ENCODE measurements at places on chromosomes 7 and 10.
A peak's percentile ranks its signal among the peaks of the same experiment; 100 is the strongest.

- DNase-seq, result no peak
Measured at GRCh38 chr10:100985336-100985735, 2.0 kb downstream of the MRPL43 start.

- DNase-seq, result peak; percentile 73
Measured at GRCh38 chr10:127485153-127485857, 63.8 kb upstream of the NPS start.

- DNase-seq, result peak; percentile 78
Measured at GRCh38 chr10:47047577-47048525, 136.6 kb downstream of the PTPN20 start.

DNA sequence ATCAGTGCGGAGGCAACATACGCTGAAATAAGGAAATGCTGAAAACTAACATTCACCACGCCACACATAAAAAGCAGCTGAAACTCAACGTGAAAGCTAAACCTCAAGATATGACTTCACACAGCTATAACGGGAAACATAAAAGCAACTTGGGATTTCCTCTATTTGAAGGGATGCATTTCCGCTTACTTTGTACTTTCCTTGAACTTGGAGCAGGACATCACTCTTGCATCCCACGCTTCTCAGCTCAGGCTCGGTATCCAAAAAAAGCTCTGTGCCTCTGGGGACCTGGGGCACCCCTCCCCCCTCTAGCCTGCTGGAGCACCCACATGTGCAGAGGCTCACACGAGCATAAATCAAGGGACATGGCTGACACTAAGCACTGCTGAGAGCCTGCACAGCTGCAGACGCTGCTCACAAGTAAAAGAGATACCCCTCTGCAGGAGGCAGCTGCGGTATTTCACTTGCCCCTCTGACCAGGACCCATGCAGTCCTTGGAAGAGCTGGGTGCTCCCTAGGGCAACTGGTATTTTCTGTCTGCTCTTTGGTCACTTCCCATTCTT is 34.2 kb downstream of the PARD3 start:
- DNase-seq, result no peak

DNA sequence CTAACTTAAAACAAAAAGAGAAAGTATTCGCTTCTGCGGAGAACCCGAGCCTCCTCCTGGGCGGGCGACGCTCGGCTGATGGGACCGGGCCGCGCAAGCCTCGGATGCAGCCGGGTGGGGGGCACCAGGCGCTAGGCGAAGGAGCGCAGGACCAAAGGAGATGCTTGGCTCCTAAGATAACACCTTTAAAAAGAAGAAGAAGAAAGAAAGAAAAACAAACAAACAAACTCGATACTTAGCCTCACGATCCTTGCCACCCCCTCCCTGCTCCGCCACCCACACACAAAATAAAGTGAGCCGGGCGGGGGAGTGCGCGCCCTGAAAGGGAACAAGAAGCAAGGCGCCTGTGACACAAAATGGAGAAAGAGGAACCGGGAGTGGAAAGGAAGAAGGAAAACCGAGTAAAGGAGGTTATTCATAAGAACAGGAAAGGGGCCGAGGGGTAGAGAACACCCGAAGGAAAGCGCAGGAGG is 34.0 kb upstream of the EBLN1 start:
- peak; percentile 65 for DNase-seq

DNA sequence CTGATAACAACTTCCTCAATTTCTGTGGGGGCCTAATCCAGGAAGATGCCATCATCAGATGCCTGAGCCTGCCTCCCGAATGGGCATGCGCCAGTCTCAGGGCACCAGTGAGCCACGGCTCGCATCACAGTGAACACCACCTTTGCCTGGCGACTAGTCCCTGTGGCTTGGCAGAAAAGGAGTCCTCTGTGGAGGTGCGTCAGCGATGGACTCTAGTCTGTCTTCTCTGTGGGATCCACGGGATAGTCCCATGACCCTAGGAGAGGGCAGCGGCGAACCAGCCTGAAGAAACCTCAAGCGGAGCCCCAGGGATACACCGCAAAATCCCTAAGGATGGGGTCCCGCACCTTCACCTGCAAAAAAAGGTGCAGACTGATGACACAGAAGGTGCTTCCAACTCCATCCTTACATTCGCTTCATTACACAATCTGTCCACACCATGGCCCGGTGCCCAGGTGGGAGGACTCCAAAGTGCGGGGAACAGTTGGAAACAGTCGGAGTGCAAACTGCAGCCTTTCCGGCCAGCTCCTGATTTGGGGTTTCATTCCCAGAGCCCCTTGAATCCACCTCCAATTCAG is 35.1 kb upstream of the ZNF273 start:
- no peak for DNase-seq

GRCh38 chr7:119724041-119724792 is 548.8 kb upstream of the KCND2 start:
- peak; percentile 25 for DNase-seq

DNA sequence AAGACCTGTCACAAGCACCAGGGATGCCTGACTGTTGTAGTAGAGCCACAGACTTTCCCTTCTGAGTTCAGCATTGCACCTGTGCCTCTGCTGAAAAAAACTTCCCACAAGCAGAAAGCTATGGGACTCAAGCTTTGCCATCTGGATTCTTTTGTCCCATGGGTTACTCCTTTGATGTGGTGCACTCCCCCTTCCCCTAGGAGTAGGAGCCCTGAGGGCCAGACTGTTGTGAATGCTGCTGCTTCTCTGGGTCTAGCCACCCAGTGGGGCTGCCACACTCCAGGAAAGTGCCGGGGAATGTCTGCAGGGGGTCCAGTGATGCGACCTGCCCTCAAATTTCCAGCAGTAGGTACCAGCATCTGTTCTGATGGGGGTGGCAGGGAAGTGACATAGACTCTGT is 11.7 kb downstream of the CASP7 start:
- DNase-seq, result no peak

GRCh38 chr7:98661607-98662006 is 44.5 kb downstream of the NPTX2 start:
- no peak for DNase-seq

DNA sequence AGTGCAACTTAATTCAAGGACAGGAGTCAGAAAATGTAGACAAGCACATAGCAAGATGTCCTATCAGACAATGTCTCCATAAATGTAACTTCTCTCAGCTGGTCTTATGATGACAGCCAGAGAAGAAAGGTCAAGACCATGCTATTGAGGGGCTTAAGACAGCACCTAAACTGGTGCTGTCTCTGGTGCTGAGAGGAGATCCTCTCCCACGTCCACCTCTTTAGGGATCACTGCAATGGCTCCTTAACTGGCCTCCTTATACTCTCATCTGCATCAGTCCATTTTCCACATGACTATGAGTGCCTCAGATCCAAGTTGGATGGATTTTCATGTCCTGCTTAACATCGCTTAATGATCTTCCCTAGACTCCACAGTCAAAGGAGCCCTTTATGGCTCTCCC is 210.6 kb downstream of the ARL4A start:
- DNase-seq, result no peak

GRCh38 chr7:81871606-81872265 is 101.9 kb upstream of the HGF start:
- no peak for DNase-seq

DNA sequence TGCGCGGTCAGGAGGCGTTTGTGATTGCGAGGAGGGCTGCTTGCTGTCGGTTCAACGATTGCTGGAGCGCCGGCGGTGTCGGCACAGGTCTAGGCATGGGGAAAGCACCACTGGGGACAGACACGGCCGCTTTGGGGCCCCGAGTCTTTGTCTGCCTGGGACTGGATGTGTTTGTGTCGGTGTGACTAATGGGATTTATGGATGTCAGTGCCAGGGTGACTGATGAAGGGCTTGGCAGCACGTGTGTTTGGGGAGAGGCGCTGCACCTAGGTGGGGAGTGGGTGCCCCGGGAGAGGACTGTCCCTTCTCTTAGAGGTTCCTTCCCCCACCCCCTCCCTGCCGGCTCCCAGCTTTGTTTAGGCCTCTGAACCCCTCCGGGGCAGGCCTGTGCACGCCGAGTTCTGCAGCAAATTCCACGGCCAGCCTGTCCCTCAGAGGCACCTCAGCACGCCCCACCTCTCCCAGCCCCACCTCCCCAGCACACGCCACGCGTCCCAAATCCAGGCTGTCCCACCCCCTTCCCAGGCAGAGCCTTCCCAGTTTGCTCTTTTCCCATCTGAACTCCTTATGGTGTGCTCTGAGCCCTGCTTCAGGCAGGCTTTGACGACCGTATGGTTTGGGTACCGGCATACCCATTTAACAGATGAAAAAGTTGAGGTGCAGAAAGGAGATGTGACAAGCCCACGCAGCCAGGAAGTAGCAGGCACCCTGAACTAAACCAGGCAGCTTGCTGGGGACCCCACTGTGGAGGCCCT is 6.4 kb upstream of the TNRC18 start:
- peak; percentile 63 for DNase-seq

- peak; percentile 17 for DNase-seq
Measured at GRCh38 chr10:47406870-47407691, 23.0 kb upstream of the ZNF488 start.

DNA sequence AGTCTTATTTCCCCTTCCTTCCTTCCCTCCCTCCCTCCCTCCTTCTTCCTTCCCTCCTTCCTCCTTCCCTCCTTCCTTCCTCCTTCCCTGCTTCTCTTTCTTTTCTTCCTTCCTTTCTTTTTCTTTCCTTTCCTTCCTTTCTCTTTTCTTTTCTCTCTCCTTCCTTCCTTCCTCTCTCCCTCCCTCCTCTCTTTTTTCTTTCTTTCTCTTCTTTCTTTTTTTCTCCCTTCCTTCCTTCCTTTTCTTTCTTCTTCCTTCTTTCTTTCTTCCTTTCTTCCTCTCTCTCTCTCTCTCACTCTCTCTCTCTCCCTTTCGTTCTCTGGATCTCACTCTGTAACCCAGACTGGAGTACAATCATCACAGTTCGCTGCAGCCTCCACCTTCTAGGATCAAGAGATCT is 6.2 kb downstream of the TMEM130 start:
- DNase-seq, result no peak

- DNase-seq, result no peak
Measured at GRCh38 chr7:101606498-101606923, 22.6 kb downstream of the MYL10 start.

- DNase-seq, result no peak
Measured at GRCh38 chr7:43844257-43844656, 25.1 kb downstream of the MRPS24 start.

DNA sequence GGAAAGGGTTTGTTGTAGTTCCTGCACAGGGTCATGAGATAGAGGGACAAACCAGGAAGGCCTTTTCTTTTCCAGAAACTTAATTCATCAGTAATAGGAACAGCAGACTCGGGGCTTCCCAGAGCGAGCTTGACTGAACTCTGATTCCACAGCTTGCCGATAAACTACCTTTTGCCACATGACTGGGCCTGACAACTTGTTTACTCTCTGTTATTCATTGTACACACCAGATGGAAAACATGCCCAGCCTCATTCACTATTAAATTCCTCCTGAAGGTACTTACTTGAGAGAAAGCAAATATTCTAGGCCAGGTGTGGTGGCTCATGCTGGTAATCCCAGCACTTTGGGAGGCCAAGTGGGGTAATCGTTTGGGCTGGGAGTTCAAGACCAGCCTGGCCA is 77.1 kb upstream of the FGFR2 start:
- DNase-seq, result no peak

- no peak for DNase-seq
Measured at GRCh38 chr7:157176771-157177170, 38.0 kb downstream of the UBE3C start.

GRCh38 chr7:115096262-115096661 is 174.4 kb downstream of the MDFIC start:
- DNase-seq, result peak; percentile 3

GRCh38 chr10:79329529-79329928 is 17.7 kb upstream of the PPIF start:
- no peak for DNase-seq

- peak; percentile 43 for DNase-seq
Measured at GRCh38 chr10:121753726-121754476, 155.7 kb upstream of the FGFR2 start.

DNA sequence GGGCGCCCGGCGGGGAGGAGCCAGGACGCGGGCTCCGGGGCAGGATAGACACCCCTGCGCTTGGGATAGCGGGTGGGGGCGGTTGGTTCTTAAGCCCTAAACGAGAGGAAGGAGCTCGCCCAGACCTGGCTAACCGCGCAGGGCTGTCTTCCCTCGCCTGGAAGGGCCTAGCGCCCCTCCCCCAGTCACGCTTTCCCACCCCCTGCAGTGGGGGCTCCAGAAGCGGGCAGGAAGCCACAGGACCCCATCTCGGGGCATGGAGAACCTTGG is 6.5 kb downstream of the SHH start:
- DNase-seq, result peak; percentile 31

GRCh38 chr10:84336406-84337090 is 8.2 kb downstream of the CCSER2 start:
- peak; percentile 31 for DNase-seq

DNA sequence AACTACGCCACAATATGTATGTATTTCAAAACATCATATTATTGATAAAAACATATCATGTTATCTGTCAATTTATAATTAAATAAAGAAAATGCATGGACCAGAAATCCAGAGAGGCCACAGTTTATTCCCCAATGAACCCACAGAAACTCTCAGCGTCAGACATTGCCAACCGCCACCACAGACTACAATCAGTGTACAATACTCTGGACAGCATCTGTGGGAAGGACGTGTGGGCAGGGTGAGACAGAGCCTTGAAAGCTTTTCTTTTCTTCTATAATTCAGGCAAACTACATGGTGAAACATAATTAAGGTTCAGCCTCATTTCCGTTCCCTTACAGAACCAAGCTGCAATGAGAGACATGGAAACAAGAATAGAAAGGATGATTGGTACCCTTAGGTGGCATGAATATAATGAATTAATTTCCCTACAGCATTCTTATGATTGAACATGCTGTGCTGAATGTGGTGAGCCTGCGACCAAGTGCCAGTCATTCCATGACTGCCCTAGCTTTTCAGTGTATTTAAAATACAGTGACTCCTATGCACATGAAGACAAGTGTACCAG is 909.3 kb downstream of the SORCS1 start:
- DNase-seq, result no peak

- DNase-seq, result no peak
Measured at GRCh38 chr10:102269017-102269416, 23.7 kb downstream of the GBF1 start.

DNA sequence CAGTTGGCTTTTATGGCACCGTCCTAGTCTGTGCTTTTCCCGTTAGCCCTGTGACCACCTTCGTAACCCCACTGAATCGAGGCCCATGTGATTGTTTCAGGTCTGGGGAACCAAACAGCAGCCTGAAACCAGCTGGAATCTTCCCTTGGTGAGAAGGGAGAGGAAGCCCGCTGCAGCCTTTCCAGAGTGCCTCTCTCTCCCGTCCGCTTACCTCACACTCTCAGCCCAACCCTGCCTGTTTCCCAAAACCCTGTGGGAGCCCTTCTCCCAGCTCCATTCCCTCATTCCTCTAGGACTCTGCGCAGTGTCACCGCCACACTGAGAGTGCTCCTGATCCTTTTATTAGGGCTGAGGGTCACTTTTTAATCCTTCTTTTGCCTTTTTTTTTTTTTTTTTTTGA is 139.6 kb downstream of the WDR37 start:
- DNase-seq, result peak; percentile 55
